CMK (cell line): ENCODE measurements at places on chromosomes 7 and 10.

- no peak for DNase-seq
These were observed 22.3 kb upstream of the RET start for GRCh38 chr10:43054593-43054992.

DNA sequence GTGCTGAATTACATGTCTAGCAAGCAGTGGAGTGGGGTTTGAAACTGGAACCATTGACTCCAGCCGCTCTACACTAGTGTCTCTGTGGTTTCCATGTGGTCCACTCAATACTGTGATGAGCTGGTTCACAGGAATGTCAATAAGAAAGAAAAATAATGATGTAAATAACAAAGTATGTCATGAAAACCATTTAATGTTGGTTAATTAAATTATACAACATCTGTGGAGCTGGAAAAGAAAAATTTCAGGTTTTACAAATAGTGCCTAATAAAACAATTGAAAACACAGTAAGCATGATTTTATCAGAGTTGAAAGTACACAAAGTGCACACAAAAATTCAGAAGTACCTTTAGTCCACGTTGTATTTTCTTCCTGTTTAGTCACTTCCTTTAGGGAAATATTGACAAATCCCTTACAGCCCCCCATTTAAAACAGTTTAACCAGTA is 28.7 kb upstream of the NAMPT start:
- no peak for DNase-seq

- no peak for DNase-seq
These were observed 214.0 kb upstream of the PRPS1L1 start for GRCh38 chr7:18241543-18242231.

DNA sequence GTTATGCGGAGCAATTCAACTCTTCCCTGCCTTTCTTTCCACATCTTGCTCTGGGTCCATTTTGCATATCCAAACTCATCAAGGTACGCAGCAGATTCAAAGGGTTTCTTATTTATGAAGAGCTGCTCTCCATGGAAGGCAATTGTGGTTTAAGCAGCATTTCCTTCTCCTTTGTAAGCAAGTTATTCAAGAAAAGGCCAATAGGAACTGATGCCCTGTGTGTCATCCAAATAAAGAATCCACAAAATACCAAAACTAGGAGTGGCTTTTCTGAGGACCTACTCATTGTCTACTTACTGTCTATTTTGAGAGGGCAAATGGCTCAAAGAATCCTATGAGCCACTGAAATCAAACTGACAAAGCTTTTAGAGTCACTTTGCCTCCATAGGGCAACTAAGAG is 253.1 kb downstream of the PTEN start:
- no peak for DNase-seq

DNA sequence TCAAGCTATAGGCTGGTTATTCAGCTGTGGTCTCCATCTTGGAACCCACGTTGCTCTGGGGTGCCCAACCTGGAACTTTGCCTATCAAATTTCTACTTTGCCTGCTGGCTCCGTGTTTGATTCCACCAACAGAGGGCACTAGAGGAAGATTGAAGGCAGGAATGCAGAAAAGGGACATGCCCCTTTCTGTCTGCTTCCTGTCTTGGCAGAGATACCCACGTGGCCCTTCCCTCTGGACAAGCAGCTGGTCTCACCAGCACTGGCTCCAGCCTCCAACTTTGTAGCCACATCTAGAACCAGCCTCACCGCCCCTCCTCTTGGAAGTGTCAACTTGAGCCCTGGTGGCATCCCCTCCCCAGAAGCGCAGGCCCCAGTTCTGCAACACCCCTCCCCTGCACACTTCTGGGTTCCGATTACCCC is 52.1 kb upstream of the ZNF438 start:
- DNase-seq, result peak; percentile 47

DNA sequence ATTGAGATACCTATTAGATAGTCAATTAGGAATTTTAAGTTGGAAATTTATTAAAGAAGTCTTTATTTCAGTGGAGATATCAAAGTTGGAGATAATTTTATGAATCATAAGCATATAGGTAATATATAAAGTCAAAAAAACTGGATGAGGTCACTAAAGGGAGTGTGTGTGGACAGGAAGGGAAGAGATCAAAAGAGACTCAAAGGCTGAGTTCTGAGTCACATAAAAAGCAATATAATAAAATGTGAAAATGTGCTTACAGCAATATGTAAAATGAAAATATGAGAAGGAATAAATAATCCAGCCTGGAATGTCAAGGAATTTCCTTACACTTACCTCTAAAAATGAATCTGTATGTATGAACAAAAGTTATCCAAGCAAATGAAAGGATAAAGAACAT is 583.3 kb upstream of the SORCS1 start:
- no peak for DNase-seq

- no peak for DNase-seq
These were observed 1.5 kb downstream of the PCLO start for GRCh38 chr7:83161186-83161585.

- no peak for DNase-seq
These were observed 718 bp upstream of the BPGM start for GRCh38 chr7:134645935-134646334.

- DNase-seq, result no peak
These were observed 158.4 kb upstream of the NAMPT start for GRCh38 chr7:106443156-106443555.

DNA sequence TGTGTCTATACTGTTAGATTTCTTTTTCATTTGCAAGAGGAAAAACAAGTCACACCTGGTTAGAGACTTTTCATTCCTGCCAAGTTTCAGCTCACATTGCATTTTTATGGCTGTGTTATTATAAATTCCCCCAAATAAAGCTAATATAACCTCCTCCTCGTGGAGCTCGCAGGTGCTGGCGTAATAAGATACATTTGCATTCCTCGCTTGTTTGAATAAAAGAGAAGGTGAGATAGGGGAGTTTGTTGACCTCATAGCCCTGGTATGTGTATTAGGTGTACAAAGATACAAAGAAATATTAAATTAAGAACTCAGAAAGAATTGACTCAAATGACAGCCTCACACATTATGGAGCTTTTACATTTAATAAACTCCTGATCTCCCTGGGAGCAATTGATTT is 257.7 kb upstream of the SP8 start:
- no peak for DNase-seq

GRCh38 chr10:30705101-30705624 is 75.6 kb upstream of the LYZL2 start:
- no peak for DNase-seq

DNA sequence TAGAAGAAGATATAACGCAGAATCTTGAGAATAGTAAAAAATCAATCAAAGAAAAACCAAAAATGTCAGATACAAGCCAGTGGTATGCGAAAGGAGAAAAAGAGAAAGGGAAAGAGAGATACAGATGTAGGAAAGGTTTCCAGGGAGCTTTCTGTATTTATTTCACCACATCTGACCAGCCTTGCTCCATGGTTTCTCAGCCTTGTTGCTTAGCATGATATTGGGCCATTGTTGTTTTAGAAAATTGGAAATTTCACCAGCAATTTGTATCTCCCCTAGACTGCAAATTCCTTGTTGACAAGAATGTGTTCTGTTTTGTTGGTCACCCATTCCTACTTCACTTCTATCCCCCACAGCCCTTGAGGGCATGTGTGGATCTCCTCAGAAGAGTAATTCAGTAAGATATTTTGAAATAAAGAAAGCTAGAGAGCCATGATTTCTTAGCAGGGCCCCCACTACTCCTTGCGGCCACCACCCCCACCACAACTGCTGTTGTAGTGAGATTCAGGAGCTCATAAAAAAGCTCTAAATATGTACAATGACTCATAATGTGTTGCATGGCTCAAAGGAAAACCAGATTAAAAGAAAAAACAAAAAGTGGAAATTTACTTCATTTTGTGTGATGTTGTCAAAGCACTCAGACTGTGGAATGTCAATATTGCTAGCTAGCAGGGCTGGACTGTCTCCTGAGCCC is 138.7 kb downstream of the CHRM2 start:
- DNase-seq, result no peak

GRCh38 chr10:60465801-60466200 is 76.1 kb upstream of the ANK3 start:
- no peak for DNase-seq

DNA sequence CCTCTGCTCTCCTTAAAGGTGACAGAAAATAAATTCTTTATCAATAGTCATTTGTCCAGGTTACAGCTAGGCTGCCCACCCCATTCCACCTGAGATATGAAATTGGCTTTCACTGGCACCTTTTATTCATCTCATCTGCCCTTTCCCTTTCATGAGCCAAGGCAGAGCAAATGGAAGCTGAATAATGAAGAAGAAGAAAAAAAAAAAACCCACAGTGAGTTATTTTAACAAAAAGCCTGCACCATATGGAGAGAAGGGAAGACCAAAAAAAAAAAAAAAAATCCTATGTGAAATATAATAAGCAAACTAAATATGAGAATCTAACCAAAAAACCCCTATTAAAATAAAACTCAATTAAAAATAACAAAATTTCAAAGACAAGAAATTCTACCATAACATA is 59.2 kb downstream of the CHCHD3 start:
- no peak for DNase-seq

DNA sequence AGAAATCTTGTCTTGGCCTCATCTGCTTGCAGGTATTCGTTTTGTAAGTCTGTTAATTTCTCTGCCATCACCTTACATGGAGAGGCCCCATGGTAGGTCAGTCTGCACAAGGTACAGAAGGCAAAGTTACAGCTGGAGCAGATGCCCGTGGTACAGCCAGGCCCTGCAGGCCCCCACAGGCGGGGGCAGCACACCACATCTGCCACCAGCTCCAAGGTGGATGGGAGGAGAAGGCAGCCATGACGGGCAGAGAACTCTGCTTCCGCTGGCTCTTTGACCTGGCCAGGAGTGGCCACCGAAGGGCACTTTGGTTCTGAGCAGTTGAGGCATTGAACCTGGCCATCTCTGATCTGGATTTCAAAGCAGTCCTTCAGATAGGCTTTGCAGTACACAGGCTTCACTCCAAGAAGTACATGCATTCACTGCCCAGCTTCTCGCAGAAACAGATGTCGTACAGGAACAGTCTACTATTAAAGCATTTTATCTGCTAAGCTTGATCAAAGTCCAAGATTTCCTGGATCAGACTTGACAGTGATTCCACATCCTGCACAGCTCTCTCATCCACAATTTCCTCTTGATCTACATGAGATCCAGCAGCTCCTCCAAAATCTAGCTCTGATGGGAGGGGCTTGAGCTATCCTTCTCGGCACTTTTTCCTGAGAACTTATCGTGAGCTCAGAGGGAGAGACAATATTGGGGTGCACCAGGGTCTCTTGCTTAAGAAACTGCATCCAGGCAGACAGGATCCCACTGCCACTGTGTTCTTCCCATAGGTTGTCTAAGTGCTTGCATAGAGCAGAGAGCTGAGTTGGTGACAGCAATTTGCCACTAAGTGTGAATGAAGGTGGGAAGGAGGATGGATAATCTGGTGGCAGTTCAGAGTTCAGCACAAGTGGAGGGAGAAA is 120.7 kb downstream of the TRRAP start:
- DNase-seq, result no peak

DNA sequence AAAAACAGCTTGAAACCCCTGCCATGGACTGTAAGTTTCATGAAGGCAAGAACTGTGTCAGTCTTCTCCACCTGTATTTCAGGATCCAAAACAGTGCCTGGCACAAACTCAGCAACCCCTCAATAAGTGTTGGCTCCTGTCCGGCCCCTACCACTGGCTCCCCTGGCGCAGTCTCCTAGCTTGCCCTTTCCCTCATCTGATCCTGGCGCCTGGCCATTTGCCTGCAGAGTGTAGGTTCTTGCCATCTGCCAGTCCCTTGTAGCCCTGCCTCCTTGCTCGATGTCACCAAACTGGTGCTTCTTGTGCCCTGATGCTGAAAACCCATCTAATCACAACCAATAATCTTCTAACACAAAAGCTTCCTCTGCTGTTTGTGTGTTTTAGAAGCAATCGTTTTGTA is 60.4 kb downstream of the LGI1 start:
- DNase-seq, result no peak

GRCh38 chr7:146117576-146117975 is 975 bp downstream of the CNTNAP2 start:
- DNase-seq, result no peak
